ENCODE measurements at places on chromosomes 7 and 10. TPM values are rescaled to one million over a fixed set of nuclear protein-coding genes. Genes with fewer than 3 reads are reported as not detected.

VTI1A gene
- 14.0 TPM for total RNA-seq

AKR1C4 gene
- total RNA-seq: 0.32 TPM

PNLIPRP1 gene
- not detected for total RNA-seq

PVRIG gene
- not detected for total RNA-seq

COX15 gene
- 32.9 TPM for total RNA-seq

CFAP70 gene
- total RNA-seq: 0.12 TPM

SLC26A5 gene
- not detected for total RNA-seq

POLR1F gene
- 15.7 TPM for total RNA-seq

IDI2 gene
- not detected for total RNA-seq

ACTL6B gene
- not detected for total RNA-seq

SERPINE1 gene
- total RNA-seq: 1,353 TPM

EGFR gene
- total RNA-seq: 108 TPM

CLEC5A gene
- not detected for total RNA-seq

UNC5B gene
- total RNA-seq: 1.7 TPM

SLC26A3 gene
- not detected for total RNA-seq

CLCN1 gene
- not detected for total RNA-seq

AZGP1 gene
- not detected for total RNA-seq

DYDC2 gene
- total RNA-seq: not detected

ATRNL1 gene
- 0.20 TPM for total RNA-seq

LRIT2 gene
- not detected for total RNA-seq

LOXL4 gene
- total RNA-seq: 1.5 TPM

FAM24B gene
- 16.5 TPM for total RNA-seq

DNAH11 gene
- total RNA-seq: 0.21 TPM
